ENCODE measurements at places on chromosomes 1 and 21. TPM values are rescaled to one million over a fixed set of nuclear protein-coding genes. Genes with fewer than 3 reads are reported as not detected.

Gene NUDT4B
- 1.8 TPM for total RNA-seq

DNA sequence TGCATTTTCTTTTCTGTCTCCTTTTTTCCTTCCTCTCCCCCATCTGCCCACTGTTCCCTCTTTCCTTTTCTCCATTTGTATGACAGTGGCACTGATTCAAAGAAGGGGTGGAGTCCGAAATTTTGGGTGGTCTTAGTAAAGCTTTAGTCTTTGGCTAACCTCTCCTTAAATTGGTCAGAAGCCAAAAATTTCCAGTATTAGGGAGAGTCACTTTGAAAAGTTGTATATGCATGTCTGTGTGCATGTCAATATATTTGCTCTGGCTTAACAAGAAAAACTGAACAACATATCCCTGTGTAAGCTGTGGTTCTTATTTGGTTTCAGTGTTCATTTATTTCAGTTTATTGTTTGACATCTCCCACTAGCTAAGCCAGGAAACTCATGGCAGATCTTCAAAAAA lies 314.8 kb upstream of the CXADR start:
- no peak for DNase-seq

- no peak for DNase-seq
These were observed 212.7 kb downstream of the TRABD2B start for GRCh38 chr1:47784497-47784822.

DNA sequence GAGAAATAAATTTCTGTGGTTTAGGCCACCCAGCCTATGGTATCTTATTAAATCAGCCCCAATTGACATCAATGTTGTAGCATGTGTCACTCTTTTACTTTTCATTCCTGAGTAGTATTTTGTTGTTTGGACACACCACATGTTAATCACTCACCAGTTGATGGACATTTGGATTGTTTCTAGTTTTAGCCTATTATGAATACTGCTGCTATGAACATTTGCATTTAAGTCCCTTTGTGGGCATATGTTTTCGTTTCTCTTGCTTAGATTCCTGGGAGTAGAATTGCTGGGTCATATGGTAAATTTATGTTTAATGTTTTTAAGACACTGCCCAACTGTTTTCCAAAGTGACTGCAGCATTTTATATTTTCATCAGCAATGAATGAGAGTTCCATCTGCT lies 50.2 kb upstream of the NUF2 start:
- DNase-seq: no peak

Gene FCGR3B
- total RNA-seq: 18.9 TPM

Gene ZNF697
- 11.4 TPM for total RNA-seq
